ENCODE measurements at places on chromosomes 2 and 18.

GRCh38 chr2:203722411-203722810, 16.0 kb downstream of the CD28 start:
- DNase-seq: peak; percentile 17

DNA sequence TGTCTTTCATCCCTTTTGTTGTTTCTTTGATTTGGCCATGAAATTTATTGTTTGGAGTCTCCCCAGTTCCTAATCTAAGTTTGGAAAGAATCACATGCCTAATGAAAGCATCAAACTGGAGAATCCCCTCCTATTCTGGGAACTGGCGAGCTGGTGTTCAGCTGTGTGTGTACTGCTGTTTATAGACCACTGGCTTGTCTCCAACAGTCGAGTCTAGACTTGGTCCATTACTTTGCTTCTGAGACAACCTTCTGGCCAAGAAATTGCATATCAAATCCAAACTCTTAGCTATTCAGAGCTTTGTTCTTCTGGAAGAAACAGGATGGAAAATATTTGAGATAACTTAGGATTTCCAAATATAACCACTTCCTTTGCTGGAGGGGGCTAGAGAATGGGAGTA, 111.5 kb upstream of the THSD7B start:
- no peak for DNase-seq

- no peak for DNase-seq
Measured at GRCh38 chr18:50393802-50394201, 19.0 kb downstream of the SKA1 start.

GRCh38 chr2:113190871-113191270, 17.1 kb downstream of the PSD4 start:
- DNase-seq: no peak

- no peak for DNase-seq
Measured at GRCh38 chr2:15117409-15118050, 443.6 kb downstream of the NBAS start.

- DNase-seq: peak; percentile 25
Measured at GRCh38 chr2:54422072-54422581, 34.0 kb upstream of the SPTBN1 start.

GRCh38 chr2:1367601-1368000, 45.7 kb upstream of the TPO start:
- DNase-seq: no peak

DNA sequence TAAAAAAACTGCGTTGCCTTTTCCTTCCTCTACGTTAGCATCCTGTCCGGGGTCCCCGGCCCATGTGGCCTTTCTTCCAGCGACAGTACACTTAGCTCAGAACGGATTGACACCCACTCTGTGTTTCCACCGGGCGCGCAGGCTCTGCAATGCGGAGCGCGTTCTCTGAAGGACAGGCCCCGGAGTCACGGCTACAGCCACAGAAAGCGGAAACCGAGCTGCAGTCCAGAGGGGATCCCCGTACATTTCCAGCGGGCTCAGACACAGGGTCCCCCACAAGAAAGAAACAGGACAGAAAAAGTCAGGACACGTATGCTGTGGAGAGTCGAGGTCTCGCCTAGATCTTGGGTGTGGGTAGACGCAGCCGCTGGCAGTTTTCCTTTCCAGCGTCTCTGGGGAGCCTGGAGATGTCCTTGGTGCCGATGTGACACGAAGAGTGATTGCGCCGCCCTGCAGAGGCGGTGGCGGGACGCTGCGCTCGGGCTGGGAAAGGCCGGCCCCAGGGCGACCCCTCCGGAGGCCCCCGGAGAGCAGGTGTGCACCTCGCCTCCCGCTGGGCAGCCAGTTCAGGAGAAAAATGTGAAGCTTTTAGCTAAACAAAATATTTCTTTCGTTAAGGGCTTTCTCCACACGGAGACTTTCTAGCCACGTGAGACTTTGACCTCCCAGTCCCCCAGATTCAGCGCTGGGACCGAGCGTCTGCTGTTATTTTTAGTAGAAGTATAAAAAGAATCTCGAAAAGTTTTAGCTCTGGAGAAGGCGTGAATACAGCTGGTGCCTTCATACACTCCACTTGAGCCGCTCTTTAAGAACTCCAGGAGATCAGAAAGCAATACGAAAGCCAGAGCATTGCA, 1.3 kb upstream of the ACKR3 start:
- peak; percentile 39 for DNase-seq

DNA sequence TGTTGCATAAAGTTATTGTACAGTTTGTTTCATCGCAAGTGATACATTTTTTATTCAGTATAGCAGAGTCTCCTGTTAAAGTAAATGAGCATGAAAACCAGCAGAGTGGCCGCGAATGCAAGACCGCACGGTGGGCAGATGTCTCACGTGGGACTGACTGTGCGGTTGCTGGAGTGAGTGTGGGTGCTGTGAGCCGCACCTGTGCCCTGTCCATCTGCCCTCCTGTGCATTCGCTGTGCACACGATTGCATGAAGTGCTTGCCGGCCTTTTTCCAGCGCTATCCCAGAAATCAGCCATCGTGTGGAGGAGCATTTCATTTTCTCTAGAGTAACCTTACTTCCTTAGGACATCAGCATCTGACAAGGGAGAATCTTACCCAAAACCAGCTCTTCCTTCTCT, 118.7 kb downstream of the RNF144A start:
- no peak for DNase-seq

GRCh38 chr2:224925810-224926100, 116.5 kb downstream of the DOCK10 start:
- no peak for DNase-seq

DNA sequence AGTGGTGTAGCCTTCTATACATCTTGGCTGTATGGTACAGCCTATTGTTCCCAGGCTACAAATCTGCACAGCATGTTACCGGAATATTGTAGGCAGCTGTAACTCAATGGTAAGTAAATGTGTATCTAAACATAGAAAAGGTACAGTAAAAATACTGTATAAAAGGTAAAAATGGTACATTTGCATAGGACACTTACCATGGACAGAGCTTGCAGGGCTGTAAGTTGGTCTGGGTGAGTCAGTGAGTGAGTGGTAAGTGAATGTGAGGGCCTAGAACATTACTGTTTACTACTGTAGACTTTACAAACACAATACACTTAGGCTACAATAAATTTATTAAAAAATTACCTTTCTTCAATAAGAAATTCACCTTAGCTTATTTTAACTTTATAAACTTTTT, 3.7 kb upstream of the MRPS9 start:
- DNase-seq: no peak

GRCh38 chr2:157334335-157334734, 8.7 kb upstream of the ERMN start:
- DNase-seq: no peak

GRCh38 chr2:86392873-86393518, 48.2 kb upstream of the KDM3A start:
- no peak for DNase-seq

DNA sequence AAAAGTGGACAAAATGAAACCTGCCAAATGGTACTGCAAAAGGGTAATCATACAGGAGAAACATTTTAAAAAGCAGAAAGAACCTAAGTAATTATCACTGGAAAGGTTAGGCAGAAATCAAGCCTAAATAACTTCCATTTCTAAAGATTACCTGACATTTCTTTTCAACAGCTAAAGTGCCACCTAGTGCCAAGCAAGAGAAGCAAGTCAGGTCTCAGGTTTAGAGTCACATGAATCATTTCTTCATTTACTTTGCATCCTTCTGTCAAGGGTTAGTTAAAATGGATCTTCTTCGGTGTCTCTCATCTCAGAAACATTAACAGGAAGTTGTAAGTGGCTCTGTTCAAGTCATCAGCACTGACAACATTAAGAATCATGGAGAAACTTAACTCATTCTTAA, 90.3 kb downstream of the AKAIN1 start:
- DNase-seq: peak; percentile 2

- DNase-seq: no peak
Measured at GRCh38 chr2:63055226-63056106, 4.8 kb downstream of the OTX1 start.

DNA sequence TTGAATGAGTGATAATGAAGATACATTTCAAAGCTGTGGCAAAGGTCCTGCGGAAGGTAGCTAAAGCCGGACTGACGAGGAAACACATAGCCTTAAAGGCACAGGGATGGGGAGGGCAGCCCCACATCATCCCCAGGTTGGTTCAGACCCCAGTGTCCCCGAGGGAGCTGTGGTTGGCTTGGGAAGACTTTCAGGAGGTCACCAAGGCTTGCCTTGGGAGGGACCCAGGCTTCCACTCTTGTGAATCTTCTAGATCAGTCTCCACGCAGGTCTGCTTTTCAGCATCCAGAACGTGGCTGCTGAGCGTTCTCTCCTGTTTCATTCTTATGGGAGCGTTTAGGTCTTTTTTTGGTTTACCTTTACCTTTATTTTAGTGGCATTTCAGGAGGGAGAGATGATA, 16.8 kb downstream of the KIF1A start:
- no peak for DNase-seq

GRCh38 chr2:118477111-118477862, 370.2 kb downstream of the EN1 start:
- no peak for DNase-seq

- DNase-seq: no peak
Measured at GRCh38 chr2:16138811-16139662, 198.7 kb downstream of the MYCN start.

DNA sequence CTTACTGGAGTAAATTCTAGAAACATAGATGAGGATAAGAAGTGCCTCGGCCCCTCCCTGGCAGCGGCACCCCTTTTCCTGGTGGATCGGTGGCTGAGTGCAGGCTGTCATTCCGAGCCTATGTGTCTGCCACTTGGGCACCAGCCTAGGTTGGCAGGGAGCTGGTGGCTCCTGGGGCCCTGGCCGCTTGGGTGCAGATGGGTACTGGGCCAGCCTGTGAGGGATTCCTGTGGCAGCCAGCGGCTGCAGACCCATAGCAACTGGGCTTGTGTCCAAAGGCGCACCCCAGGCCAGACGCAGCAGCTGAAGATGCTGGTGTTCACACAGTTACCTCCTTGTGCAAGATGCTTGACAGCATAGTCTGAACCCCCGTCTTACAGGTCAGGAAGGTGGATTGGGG, 2.8 kb downstream of the SNORC start:
- no peak for DNase-seq

DNA sequence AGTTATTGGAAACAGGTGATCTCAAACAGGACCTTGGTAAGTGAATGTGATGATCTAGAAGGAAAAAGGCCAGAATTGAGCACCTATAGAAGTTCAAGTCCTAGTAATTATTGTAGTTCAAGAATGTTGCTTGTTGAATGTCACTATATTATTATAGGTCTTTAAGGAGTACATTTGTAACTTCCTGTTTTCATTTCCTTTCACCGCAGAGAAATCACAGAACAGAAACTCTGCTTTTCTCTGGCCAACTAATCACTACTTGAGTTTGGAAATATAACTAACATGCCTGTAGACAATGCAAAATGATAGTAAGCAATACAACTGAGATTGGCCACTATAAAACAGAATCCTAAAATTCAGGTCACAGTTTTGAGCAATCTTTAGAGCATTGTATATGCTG, 61.8 kb upstream of the EFEMP1 start:
- DNase-seq: no peak

- no peak for DNase-seq
Measured at GRCh38 chr2:176156807-176157498, at the start of gene HOXD3. TSS of gene HOXD3 (plus strand) at chr2:176157307. CDS start at chr2:176169115, 11,808 bp downstream.

- DNase-seq: no peak
Measured at GRCh38 chr2:121237980-121238665, 46.9 kb downstream of the TFCP2L1 start.

- DNase-seq: no peak
Measured at GRCh38 chr2:70795164-70795995, 4.9 kb upstream of the FIGLA start.

GRCh38 chr2:214902286-214902685, 92.8 kb upstream of the BARD1 start:
- no peak for DNase-seq

- no peak for DNase-seq
Measured at GRCh38 chr2:153939124-153939796, 67.5 kb downstream of the GALNT13 start.

- no peak for DNase-seq
Measured at GRCh38 chr2:203122317-203122986, 107.8 kb downstream of the NBEAL1 start.

GRCh38 chr2:31937741-31938140, 73.1 kb downstream of the MEMO1 start:
- no peak for DNase-seq

DNA sequence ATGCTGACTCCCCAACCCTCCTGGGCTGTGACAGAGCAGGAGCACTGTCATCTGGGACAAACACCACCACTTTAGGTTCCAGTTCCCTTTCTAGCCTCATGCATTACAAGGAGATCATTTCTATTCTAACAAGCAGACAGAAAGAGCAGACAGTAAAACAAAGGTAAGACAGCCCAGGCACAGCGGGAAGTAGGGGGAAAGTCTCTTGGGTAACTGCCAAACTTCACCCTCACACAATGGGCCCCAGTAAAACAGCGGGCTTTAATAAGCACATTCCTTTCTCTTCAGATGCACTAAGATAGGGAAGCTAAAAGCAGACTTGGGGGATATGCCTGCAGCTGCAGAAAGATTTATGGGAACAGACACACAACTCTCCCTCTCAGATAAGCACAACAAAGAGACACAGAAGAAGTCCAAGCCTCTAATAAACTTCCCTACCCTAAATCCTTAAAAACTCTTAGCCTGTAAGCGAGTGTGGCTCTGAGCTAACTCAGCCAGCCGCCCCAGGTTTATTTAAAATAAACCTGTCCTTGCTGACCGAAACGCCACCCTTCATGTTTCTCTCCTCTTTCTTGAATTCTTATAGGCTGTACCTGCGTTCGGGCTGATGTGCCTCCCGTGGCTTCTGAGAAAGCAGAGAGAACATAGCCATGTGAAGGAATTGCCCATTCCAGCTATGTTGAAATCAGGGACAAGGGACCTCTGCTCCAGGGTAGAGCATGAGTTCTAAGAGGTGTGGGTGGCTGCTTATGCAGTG, 726.8 kb upstream of the DDX18 start:
- DNase-seq: no peak

- no peak for DNase-seq
Measured at GRCh38 chr18:74316257-74317170, 875 bp downstream of the C18orf63 start.

DNA sequence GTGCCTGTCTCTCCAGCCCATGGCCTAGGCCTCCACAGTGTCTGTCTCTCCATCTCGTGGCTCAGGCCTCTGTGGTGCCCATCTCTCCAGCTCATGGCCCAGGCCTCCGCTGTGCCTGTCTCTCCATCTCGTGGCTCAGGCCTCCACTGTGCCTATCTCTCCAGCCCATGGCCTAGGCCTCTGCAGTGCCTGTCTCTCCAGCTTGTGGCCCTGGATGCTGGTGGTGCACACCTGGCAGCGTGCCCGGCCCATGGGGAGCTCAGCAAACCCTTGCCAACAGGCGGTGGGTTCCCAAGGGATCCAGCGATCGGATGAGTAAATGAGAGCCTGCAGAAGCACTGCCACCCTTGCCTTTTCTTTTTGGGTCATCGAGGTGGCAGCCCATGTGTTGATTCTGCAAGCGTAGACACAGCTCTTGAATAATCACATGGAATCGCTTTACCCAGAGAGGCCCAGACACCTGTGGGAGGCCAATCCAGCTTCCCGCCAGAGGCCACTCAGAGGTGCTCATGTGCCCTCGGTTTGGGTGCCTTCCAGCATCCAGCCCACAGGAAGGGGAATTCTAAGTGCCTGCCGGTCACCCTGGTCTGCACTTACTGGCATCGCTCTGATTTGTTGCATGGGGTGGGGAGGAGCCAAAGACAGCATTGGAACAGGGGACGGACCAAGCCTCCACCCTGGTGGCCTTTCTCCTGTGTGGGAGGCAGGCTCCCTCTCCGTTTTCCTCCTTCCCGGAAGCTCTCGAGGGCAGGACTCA, 101.8 kb upstream of the HDAC4 start:
- no peak for DNase-seq

All from CD4-positive, alpha-beta T cell treated with Interleukin-6 for 4 hours (primary cell).